ENCODE measurements at places on chromosomes 3 and 15. TPM values are rescaled to one million over a fixed set of nuclear protein-coding genes. Genes with fewer than 3 reads are reported as not detected.

DNA sequence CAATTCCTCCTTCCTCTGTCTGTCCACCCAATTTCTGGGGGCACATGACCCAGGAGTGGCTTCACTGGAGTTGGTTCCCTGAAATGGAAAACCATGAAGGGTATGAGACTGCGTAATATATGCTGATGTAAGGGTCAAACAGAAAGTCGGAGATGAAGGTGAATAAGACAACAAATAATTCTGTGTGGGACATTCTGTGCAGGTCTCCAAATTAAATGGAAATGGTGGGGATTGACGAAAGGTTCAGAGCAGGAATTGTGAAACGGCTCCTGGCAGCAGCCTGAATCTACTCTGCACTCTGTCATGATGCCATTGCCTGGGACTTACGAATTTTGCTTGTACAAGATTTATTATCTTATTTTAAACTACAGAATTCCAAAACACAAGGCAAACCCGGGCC is 174.8 kb upstream of the RORA start:
- H3K27ac ChIP-seq = no peak overlapping the region
- DNase-seq = no peak
- H3K36me3 ChIP-seq = no peaks in the 10 kb centered on the region
- H3K4me1 ChIP-seq = no peaks in the 10 kb centered on the region
- peaks cover 22% of the 10 kb centered on the region for H3K27me3 ChIP-seq

- no peaks in the 10 kb centered on the region for H3K36me3 ChIP-seq
- no peaks in the 10 kb centered on the region for H3K27me3 ChIP-seq
- H3K4me1 ChIP-seq = peaks cover 21% of the 10 kb centered on the region
- H3K27ac ChIP-seq = peak overlapping the region; percentile 82
Measured at GRCh38 chr3:48472673-48472922, 26.1 kb downstream of the ATRIP start.

The HAUS2 gene
- 12.1 TPM for polyA plus RNA-seq

GRCh38 chr3:181698263-181698954 is 13.3 kb upstream of the SOX2 start:
- H3K27me3 ChIP-seq = peaks cover 97% of the 10 kb centered on the region
- no peak overlapping the region for H3K27ac ChIP-seq
- H3K36me3 ChIP-seq = no peaks in the 10 kb centered on the region
- DNase-seq = no peak
- H3K4me1 ChIP-seq = no peaks in the 10 kb centered on the region
- H3K4me3 ChIP-seq = no peak overlapping the region

DNA sequence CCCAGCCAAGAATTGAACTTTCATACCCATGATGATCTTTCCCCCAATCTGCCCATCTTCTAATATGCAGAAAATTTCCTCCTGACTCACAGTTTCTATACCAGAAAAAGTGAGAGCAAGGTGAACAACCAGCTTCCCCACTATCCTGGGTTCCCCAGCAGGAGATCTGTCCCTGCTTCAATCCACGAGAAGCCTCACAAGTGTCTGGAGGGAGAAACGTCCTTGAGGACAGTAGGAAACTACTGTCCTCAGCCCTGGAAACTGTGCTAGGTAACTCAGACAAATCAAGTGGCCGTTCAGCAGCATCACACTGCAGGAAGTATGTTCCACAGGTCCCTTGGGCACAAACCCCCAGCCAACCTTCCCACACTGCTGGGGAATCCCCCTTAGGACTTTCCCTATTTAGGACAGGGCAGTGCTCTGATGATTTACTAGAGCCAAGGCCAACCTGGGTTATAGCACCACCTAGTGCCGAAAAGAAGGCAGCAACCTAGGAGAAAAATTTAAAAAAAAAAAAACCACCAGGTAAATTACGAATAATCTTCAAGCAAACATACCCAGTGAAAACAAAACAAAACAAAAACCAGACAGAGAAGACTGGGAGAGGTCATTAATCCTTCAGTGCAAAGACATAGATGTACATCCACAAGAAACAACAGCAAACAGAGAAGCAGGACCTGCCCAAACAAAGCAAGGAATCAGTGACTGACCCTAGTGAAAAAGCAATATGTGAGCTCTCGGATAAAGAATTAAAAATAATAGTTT is 36.0 kb downstream of the MORC1 start:
- H3K4me3 ChIP-seq = no peak overlapping the region
- DNase-seq = peak; percentile 66
- H3K27me3 ChIP-seq = no peaks in the 10 kb centered on the region
- no peaks in the 10 kb centered on the region for H3K36me3 ChIP-seq
- H3K27ac ChIP-seq = no peak overlapping the region

- no peaks in the 10 kb centered on the region for H3K4me1 ChIP-seq
- H3K27ac ChIP-seq = no peak overlapping the region
- no peaks in the 10 kb centered on the region for H3K36me3 ChIP-seq
- no peak overlapping the region for H3K4me3 ChIP-seq
Measured at GRCh38 chr3:37992271-37993066, 1.9 kb downstream of the VILL start.
